NCI-H146 (cell line): ENCODE measurements at places on chromosomes 16 and 17.
A peak's percentile ranks its signal among the peaks of the same experiment; 100 is the strongest.

DNA sequence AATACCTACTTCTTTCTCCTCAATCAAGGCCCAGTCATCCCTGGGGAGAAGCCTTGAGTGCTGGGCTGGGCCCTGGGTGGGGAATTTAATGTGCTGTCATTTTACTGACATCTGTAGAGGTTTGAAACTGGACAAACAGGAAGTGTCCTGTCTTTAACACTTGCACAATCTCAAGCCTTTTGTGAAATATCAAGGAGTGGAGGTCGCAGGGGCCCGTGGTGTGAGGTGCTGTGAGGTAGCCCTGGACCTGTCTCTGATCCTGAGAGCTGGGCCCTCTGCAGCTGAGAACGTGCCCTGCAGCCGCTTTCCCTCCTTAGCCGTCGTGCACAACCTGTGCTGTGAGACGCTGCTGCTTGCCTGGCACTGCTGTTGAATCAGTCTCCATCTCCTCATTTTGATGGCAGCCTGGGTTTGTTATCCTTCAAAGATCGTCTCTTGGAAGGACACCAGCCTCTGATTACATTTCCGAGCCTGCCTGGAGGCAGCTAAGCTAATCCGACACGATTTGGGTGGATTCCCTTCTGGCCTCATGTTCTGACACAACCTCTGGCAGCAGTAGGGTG, 29.9 kb downstream of the SMARCE1 start:
- no peak for DNase-seq

GRCh38 chr16:55506083-55506482, 2.8 kb upstream of the LPCAT2 start:
- no peak for DNase-seq

GRCh38 chr17:3678095-3678820, 9.6 kb downstream of the EMC6 start:
- DNase-seq = no peak

DNA sequence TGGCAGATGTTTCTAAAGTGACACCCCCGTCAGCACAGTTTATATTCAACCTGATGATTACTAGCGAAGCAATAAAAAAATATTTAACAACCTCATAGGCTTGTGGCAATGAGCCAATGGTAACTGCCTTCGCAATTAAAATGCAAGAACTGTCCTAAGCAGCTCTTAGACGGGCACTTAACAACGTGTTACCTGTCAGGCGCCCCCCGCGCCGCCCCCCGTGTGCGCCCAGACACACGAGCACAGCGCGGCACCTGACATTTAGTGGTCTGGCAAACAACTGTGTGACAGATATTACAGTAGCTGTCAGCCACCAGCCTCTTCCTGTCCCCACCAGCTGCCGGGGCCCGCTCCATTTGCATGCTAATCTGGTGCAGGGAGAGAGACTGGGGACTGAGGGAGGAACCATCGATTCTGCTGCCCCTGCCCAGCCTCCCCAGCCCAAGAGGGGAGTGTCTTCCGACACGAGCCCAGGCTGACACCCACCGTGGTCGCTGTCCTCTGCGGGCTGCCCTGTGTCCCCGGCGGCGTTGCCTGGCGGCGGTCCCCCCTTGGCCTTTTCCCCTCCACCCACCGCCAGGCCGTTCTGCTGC, 12.7 kb downstream of the NDUFAF8 start:
- DNase-seq = peak; percentile 33

DNA sequence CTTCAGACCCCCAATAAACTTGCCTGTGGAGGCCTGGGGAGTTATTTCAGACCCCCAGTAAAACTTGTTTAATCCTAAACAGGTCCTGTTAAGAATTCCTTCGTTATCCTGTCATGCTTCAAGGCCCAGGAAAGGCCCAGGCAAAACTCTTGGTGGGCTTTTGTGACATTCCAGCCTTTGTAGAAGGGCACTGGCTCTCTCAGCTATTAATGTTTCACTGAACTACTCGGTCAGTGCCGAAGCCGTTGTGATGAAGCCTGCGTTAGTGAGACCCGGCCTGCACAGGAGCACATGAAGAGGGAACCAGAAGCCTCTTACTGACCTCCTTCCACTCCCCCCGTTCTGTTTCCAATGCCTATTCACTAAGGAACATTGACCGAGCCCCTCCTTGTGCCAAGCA, 47.4 kb upstream of the PLCG2 start:
- no peak for DNase-seq

DNA sequence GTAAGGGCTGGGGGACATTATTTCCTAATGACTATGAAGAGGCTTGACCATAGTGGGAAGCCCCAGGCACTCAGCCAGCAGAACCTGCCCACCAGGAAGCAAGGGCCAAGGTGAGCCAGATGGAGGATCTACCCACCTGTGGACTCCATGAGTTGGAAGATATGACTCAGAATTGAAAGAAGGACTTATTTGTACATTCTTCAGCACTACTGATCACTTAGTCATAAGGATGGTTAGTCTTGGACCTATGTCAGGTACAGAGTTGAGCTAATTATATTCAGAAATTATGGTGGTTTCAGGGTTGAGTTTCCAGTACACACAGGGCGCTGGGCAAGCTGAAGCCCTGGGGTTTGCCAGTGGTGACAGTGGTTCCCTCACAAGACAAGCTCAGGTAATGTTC, 24.0 kb upstream of the GRIN2A start:
- no peak for DNase-seq

DNA sequence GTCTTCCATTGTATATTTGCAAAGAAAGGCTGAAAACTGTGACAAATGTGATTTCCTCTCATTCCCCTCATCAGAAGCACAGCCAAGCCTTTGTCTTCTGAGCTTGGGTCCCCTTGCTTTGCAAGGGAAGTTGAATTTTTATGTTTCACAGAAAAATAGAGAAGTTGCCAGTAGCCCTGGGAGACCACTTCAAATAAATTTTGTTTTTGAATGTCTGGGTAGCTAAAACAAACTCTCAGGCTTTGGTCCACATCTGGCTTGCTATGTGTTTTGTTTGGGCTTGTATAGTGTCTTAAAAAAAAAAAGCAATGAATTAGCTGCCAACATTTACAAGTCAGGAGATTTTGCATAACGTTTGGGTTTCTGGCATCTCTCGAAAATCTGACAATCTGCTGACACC, 24.1 kb downstream of the PIK3R6 start:
- no peak for DNase-seq

- DNase-seq = no peak
Observed at GRCh38 chr17:62725791-62726249, 82.3 kb downstream of the MARCHF10 start.

DNA sequence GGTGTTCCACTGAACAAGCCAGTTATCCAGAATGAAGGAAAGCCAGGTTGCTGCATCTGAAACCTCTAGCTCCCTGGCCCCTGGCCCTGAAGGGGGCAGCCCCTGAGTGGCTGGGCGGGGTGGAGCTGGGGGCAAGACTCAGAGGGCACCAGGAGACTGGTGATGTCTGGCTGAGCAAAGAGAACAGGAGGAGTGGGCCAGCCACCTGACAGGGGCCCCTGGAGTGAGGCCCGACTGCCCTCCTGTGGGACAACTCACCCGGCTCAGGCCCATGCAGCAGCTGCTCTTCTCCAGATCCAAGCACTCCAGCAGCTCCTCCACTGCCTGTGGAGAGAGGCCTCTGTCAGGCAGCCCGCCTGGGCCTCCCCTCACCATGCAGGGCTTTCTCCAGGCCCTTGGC, 60.4 kb downstream of the PIPOX start:
- DNase-seq = no peak

- DNase-seq = no peak
Observed at GRCh38 chr16:58292886-58293285, 1.9 kb downstream of the PRSS54 start.

- DNase-seq = no peak
Observed at GRCh38 chr17:19263641-19264051, 26.5 kb downstream of the EPN2 start.

DNA sequence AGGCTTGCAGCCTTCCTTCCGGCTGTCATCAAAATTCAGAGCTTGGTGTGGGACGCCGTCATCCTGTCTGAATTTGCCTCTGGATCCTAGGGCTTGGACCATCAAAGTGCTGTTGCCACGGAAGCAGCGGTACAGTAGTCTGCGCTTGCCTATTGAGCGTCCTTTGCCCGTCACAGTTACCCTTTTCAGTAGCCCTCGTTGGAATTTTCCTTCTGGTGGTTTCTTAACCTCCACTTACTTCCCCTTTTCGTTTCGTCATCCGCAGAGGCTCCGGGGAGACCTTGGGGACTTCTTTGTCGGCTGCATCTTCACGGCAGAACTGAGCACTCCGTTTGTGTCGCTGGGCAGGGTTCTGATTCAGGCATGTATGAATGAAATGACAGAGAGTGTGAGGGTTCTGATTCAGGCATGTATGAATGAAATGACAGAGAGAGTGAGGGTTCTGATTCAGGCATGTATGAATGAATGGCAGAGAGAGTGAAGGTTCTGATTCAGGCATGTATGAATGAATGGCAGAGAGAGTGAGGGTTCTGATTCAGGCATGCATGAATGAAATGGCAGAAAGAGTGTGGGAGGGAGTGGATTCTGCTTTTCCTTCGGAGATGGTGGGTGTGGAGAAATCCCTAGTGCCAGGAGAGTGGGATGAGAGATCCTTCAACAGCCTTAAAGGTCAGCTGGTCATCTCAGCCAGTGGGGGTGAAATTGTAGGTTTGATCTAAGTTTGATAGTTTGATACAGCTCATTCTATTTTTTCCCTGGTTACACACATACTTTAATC, 8.0 kb downstream of the TLCD3A start:
- DNase-seq = no peak

GRCh38 chr16:9481747-9482730, 390.6 kb downstream of the HAPSTR1 start:
- DNase-seq = no peak

GRCh38 chr16:70779361-70779760, 21.6 kb downstream of the VAC14 start:
- no peak for DNase-seq

DNA sequence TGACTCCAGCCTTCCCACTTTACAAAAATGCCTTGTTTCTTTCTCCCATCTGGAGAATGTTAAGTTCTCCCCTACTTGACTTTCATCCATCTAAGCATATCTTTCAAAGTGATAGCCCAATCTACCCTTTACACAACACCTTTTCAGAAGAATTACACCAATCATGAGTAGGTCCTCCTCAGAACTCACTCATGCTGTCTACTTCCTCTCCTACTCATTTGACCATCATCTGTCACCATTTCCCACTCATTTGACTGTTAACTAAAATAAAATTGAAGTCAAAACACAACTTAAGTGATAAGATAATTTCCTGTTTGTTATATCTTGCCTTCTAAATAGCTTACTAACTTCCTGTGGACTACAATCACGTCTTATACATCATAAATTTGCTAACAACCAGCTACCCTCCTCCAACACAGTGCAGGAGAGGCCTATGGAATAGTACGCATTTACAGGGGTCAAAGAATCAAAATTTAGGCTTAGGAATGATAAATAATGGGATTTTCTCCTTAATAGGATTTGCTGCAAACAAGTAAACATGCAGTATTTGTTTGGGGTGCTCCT, 16.1 kb downstream of the KCNJ16 start:
- no peak for DNase-seq

GRCh38 chr17:18917506-18918032, 34.4 kb upstream of the SLC5A10 start:
- no peak for DNase-seq

- DNase-seq = no peak
Observed at GRCh38 chr16:4472880-4473279, 1.5 kb downstream of the NMRAL1 start.

GRCh38 chr17:53470626-53471025, 352.1 kb upstream of the KIF2B start:
- no peak for DNase-seq

GRCh38 chr16:74372369-74372768, 3.7 kb upstream of the NPIPB15 start:
- DNase-seq = no peak

DNA sequence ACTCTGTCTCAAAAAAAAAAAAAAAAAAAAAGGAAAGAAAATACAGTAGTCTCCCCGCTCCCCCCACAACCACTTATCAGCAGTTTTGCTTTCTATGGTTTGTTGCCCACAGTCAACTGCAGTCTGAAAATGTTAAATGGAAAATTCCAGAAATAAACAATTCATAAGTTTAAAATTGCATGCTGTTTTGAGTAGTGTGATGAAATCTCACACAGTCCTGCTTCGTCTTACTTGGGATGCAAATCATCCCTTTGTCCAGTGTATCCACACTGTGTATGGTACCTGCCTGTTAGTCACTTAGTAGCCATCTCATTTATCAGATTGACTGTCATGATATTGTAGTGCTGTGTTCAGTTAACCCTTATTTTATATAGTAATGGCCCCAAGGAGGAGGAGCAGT, 41.5 kb downstream of the NF1 start:
- no peak for DNase-seq

DNA sequence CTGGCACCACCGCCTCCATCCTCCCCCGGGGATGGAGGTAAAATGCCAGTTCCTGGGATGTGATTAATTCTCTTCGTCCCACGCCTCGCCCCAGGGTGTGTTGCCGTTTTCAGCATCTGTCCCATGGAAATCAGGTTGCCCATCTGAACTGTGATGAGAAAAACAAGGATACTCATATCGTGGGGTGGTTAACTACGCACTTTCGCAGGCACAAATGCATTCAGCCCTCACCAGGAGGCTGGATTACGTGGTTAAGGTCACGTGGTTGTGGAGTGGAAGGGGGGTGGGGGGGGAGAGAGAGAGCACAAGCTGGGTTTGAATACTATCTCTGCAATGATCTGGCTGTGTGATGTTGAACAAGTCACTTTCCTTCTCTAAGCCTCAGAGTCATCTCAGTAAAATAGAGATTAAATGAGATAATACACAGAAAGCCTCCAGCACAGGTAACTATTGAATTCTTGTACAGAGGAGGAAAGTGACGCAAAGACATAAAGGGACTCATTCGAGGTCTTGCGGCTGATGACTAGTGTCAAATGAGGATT, 74.7 kb downstream of the BMERB1 start:
- DNase-seq = no peak
